ENCODE measurements at places on chromosomes 6 and 20. TPM values are rescaled to one million over a fixed set of nuclear protein-coding genes. Genes with fewer than 3 reads are reported as not detected.

COL9A1 gene
- polyA plus RNA-seq: 34.7 TPM

AKAP7 gene
- polyA plus RNA-seq: 13.7 TPM

HMGN3 gene
- polyA plus RNA-seq: 272 TPM

CST5 gene
- polyA plus RNA-seq: 0.30 TPM

PRL gene
- polyA plus RNA-seq: not detected

ELOVL2 gene
- 10.0 TPM for polyA plus RNA-seq

LAMA2 gene
- polyA plus RNA-seq: 39.9 TPM
